ENCODE measurements at places on chromosomes 4 and X.

GRCh38 chr4:7808181-7808580 lies 131.5 kb downstream of the AFAP1 start:
- DNase-seq: no peak

- no peak for DNase-seq
These were observed 270.8 kb downstream of the PTTG2 start for GRCh38 chr4:38230821-38231563.

GRCh38 chr4:9943761-9944160 lies 77.5 kb downstream of the SLC2A9 start:
- no peak for DNase-seq

DNA sequence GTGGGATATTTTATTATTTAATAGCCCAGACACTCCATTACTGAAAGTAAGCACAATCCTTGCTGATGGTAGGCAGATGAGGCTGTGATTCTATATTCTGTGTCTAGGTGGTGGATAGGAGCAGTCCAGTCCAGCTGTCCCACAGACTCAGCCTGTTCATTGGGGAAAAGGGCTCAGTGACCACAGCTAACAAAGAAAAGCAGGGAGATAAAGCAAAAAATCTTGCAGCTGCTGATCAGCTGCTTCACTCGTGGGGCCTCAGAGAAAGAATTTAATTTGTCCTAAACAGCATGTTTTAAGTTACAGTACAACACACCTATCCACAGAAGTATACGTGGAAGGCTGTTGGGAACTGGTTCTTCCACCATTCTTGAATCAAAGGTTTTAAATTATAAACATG lies 40.7 kb upstream of the ANK2 start:
- DNase-seq: no peak

DNA sequence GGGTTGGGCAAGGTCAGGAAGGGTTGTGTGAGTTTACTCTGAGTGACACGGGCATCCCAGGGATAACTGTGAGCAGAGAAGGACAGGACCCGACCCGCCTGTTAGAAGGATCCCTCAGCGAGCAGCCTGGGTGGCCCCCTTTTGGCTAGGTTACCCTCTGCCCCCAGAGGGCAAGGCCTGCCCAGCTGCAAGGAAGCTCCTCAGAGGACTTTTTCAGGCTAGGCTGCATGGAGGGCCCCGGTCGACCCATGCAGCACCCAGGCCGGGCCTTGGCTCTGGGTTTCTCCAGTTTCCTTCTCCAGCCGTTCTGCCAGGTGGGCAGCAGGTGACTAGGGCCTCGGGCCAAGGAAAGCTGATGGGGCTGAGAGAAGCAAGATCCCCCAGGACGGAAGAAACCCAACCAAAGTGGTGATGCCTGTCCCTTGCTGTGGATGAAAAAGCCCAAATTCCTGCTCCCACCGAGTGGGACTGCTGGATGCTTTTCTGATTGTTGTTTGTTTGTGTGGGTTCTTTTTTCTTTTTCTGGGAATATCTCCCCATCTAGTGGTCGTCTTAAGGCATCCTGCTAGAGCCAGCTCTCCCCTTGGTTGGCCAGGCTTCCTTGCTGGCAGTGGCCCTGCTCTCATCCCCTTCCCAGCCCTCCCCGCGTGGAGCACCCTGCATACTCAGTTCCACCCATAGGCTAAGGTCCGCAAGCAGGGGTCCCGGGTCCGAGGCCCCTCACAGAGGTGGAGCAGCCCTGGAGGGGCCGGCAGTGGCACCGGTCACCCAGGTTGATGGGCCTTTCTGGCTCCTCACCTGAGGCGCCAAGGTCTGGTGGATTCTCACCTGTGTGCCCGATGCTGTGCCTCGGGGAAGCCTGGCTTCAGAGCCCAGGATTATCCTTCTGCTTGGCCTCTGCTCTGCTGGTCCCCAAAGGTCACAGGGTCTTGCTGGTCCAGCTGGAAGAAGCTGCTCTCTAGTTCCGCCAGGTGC lies 1.8 kb downstream of the ZFP92 start:
- DNase-seq: no peak

GRCh38 chr4:123298801-123299200 lies 97.8 kb upstream of the SPRY1 start:
- no peak for DNase-seq

Measured in midbrain (tissue), 1 donor.